Stimulated activated CD8-positive, alpha-beta memory T cell treated with anti-CD3 and anti-CD28 coated beads, Interleukin-4, amount 100 ng/mL, for 1 hour (primary cell): ENCODE measurements at places on chromosomes 12 and 14.

DNA sequence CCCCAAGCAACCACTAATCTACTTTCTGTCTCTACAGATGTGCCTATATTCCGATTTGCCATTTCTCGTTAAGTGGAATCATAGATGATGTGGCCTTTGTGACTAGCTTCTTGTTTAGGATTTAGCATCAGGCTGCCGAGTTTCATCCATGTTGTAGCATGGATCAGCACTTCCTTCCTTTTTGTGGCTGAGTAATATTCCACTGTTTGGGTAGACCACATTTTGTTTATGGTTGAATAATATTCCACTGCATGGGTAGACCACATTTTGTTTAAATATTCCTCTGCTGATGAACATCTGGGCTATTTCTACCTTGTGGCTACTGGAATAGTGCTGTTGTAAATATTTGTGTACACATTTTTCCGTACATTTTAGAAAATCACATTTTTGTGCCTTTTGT, 36.4 kb downstream of the SPRING1 start:
- no peak for DNase-seq

GRCh38 chr12:43428088-43428600, 123.9 kb downstream of the ADAMTS20 start:
- no peak for DNase-seq

DNA sequence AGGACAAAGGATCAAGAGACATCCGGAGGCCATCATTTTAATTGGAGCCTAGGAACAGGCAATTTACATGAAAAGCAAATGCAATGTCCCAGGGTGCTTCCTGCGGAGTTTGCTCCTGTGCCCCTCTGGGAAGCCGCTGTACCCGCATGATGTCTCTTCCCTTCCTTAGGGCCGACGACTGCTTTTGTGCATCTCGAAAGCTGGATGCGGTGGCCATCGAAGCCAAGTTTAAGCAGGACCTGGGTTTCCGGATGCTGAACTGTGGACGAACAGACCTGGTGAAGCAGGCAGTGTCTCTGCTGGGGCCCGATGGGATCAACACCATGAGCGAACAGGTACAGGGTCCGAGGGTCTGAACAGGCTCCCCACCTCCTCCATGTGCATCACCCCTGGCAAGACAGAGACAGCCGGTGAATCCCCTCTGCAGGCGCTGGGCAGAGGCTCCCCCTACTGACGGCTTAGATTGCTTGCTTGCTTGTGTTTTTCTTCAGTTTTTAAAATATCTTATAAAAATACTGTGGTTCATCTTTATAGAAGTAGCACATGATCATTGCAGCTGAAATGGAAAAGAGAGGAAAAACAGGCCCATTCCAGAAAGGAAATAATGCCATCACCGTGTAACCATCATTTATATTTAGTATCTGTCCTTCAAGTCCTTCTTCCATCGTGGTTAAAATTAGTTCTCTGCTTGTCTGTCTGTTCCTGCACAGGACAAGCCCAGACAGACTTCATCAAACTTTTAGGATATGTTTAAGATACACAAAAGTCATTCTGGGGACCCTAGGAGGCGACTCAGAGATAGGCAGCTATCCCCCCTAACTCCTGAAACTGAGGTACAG, 75.4 kb upstream of the PWP1 start:
- DNase-seq: no peak

DNA sequence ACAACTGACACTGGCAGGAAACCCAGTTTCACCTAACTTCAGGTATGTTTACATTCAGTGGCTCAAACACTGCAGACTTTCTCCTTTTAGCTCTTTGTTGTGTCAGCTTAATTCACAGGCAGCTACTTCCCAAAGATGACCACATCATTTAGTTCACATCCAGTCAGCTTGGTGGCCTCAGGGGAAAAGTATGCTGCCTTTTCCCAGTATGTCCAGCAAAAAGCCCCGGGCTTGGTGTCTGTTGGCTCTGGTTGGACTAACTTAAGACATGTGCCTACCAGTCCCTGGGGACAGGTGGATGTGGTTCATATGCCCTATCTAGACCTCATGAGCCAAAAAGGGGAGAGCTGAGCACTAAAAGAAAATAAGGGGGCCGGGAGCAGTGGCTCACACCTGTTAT, 56.4 kb downstream of the GOLGA5 start:
- no peak for DNase-seq

DNA sequence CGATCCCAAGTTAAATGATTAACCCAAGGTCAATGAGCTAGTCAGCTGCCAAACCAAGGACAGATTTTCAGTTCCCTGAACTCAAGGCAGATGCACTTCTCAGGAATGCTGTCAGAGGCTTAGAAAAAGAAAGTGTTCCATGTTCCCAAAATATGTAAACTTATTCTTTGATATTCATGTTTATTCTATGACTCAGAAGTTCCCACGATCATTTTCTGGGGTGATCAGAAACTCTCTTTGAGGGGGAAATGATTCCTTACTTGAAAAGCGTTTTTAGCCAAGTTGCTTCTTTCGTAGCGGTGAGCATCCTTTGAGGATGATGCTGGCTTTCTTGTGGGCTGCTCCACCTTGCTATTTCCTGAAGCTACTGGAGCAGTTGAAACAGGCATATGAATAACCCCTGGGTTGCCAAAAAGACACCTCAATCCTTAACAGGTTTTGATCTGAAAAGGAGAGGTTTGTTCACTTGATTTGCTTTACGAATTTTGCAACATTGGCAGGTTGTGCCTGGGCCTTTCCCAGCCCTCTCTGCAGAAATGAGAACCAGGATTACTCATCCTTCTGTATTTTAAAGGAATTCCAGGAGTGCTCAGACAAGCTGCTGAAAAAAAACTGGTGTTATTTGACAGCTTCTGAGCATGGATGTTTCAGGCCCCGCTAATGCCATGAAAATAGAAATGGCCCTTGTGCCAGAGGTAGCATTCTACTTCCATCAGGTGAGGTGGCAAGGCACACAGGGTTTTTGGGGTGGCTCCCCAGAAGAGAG, 121.4 kb upstream of the HIF1A start:
- DNase-seq: no peak

DNA sequence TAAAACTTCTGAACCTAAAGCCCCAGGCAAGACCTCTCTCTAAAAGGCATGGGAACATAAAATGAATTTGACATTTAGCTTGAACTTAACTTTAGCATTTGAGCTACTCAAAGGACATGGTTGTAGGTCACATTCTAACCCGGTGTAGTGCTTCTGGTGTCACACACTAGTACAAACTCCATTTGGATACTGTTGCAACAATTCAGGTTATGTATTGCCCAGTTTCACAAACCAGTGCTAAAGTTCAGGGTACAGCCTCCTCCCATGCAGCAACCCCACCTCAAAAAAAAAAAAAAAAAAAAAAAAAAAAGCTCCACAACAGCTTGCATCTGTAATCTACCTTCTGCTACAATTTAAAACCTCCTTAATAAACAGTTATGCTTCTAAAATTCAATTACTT, 7.8 kb downstream of the PPTC7 start:
- DNase-seq: no peak

- DNase-seq: peak; percentile 25
Observed at GRCh38 chr14:91114079-91115065, 499 bp downstream of the DGLUCY start.

DNA sequence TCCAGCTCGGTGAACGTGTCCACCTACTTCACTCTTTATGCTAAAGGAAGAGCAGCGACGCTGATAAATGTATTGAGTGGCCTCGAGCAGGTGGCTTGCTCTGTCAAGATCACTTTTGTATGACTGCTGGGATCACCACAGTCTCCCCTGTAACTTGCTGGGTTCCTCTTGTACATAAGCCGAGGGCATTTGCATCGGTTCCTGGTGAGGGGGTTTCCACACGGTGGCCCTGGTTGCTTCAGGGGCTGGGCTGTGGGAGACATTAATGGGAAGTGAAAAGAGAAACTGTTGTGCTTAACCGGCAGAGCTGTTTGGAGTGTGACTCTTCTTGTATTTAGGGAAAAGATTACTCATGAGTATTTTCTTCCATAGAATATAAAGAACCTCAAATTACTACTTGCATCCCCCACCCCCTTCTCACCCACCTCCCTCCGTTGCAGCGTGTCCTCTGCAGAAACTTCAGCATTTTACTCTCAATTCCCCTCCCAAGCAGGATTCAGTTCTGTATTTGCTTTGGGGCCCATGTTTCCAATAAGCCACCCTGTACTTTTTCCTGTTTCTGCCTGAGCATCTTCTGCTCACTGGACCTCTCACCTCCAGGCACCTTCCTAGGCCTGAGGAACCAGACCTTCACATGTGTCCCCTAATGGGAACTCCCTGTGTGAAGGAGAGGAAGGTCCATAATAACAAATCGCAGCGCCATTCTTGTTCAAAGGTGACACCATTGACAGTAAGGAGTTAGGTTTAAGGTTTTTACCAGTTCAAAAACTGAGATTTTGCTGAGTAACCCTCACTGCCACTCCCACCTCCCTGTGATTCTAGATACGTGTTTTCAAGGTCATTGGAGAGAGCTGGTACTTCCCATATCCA, 187.0 kb downstream of the ETV6 start:
- DNase-seq: no peak

GRCh38 chr12:118098401-118098800, 5.4 kb downstream of the VSIG10 start:
- no peak for DNase-seq

GRCh38 chr12:54415221-54415929, 3.7 kb downstream of the ITGA5 start:
- DNase-seq: no peak

GRCh38 chr14:65301862-65302539, 110.5 kb upstream of the FUT8 start:
- DNase-seq: no peak

DNA sequence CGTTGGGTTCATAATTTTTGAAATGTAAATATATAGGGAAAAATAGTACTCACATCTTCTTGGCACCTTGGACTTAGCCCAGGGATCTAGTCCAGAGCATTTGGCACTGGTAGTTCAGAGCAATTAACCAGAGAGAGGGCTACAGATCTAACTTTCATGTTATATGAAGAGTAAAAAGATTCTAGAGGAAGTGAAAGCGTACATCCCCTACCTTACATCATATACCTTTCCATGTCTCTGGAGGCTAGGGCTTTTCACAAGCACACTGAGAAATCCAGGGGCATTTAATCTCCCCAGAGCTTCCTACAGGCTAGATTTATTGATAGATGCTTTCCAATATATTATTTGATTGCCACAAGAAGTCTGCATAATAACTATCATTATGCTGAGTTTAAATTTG, 687.5 kb upstream of the FBXO33 start:
- no peak for DNase-seq

DNA sequence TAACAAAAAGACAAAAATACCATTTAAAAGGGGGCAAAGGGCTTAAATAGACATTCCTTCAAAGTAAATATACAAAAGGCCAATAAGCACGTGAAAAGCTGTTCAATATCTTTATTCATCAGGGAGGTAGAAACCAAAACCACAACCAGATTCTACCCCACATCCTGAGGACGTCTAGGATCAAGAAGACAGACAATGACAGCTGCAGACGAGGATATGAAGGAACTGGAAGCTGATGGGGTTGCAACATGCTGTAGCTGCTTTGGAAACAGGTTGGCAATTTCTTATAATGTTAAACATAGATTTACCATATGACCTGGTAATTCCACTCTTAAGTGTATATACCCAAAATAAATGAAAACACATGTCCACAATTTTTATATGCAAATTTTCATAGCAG, 85.1 kb upstream of the C14orf180 start:
- no peak for DNase-seq

DNA sequence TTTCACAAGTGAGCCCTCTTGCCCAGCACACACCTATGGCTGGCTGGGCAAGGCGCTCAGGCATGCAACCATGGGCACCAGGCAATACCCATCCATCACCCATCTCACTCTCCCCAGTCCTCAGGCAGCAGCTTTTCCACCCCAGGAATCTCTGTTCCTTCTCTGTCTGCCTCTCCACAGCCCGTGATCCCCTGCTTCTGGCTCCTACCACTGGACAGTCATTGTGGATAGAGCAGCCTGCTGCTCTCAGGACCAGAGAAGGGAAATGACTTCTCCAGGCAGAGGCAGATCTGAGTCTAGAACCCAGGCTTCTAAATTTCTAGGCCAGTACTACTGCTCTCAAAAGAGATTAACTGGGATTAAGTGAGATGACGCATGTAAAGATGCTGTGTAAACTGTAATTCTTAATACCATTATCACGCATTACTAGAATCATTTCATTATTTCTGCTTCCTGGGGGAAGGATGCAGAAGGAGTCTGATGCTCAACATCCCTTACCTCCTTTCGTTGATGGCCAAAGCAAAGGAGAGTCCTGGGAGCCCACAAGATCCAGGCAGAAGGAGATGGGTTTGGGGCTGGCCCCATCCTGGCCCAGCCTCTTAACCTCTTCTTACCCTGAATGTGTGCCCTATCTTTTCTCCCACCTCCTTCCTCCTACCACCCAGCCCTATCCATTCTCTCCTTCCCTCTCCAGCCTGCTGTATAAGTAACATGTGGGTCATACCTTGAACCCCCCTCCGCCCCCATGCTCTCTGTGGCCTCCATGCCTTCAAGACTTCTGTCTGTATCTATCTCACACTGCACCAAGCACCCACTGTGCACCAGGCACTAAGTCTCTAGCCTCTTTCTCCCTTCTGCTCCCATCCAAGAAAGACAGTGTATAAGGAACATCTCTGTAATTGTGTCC, 4.8 kb upstream of the AQP5 start:
- no peak for DNase-seq

GRCh38 chr12:103505371-103506236, 9.8 kb upstream of the C12orf42 start:
- no peak for DNase-seq

DNA sequence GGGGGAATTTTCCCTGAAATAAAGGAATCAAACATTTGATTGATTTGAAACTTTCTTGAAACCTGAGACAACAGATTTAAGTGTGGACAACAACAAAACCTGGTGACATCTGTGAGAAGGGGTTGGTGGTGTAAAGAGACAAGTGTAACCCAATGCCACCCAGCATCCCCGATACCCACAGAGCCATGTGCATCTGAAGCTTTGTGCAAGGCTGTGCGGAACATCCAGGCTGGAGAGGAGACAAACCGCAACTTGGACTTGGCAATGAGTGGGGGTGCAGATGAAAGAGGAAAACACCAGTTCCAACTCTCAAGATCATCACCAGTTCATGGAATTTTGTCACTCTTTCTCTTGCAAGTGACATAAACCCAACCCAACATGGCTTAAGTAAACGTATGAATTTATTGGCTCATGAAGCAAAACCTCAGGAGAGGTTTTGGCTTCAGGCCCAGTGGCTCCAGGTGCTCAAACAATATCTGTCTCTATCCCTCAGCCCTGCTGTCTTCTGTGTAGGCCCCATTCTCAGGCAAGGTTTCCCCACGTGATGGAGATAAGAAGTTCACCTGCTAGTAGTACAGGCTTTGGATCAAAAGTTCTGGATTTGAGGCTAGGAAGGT, 55.2 kb upstream of the NTF3 start:
- no peak for DNase-seq
